ENCODE measurements at places on chromosomes 16 and 17.

GRCh38 chr16:62190426-62190825, 154.2 kb upstream of the CDH8 start:
- no peak for DNase-seq

- DNase-seq, result no peak
Measured at GRCh38 chr16:55443434-55444346, 35.3 kb upstream of the MMP2 start.

DNA sequence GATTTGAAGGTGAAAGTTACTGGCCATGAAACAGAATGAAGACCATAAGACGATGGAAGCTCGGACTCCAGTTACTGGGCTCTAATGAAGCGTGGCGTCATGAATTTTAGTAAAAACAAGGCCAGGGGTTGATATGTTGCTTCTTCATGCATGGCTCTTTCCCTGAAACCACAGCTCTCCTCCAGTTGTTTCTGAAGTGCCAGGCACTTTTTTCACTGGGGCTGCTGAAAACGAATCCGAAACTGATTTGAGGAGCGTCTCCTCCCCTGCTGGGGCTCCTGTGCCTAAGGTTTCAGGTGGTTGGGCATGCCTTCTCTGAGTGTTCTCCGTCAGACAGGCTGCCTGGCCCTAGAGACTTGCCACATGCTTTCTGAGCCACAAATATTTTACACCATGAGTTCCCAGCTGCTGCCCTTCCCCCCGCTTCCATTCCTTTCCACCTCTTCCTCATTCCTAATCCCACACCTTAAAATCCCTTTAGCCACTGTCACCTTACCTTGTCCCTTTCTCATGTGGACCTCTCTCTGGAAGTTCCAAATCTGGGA, 3.7 kb upstream of the MYL4 start:
- peak; percentile 60 for DNase-seq

GRCh38 chr17:9195961-9196670, 174.8 kb downstream of the NTN1 start:
- DNase-seq, result no peak

DNA sequence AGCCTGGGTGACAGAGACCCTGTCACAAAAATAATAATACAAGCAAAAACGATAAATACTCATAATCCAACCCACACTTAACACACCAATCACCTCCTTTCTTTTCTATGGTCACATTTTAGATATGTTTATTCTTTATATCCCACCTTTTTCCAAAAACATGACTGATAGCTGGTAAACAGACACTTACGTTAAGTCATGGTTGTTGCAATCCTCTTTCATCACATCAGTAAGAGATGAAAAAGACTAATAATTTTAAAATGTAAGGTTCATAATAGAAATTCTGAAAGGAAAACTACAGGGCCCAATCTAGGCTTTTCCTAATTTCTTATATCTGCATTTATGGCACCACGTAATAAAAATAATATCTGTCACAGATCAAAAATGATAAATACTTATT, 10.2 kb downstream of the SMURF2 start:
- DNase-seq, result no peak

DNA sequence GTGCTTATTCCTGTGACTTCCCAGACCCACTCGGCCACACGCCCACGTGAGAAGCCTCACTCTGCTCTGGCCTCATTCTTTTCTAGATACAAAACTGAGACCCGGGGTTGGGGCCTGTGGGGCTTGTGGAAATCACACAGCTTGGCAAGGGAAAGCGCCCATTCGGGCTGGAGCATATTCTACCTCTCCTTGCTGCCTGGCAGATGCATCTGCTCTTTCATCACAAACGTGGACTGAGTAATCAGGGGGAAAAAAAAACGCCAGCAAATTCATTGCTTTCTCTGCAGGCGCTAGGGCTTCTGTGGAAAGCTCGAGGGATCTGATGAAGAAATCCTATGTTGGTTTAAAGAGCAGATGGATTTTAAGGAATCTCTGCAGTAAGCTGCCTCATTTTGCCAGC, 44.4 kb downstream of the DNAH9 start:
- DNase-seq, result no peak

- no peak for DNase-seq
Measured at GRCh38 chr16:48217708-48218107, 26.4 kb upstream of the LONP2 start.

GRCh38 chr17:54971147-54971546, 2.6 kb downstream of the STXBP4 start:
- DNase-seq, result no peak

DNA sequence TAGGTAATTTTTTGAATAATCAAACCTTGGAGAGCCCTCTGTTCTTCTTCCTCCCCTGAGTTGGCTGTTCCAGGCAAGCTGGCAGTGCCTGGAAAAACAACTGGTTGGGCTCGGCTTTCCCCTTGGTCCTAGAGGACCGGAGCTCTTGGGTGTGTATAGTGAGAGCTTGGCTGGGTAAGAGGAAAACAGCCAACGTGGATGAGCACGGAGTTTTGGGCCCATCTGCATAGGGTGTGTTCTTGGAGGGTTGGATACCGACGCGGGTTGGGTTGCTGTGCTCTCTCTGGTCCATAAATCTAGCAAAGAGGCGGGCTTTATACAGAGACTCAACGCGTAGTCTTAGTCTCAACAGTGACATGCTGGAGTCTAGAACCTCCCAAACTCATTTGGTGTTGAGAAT, 23.2 kb downstream of the ITGB3 start:
- DNase-seq, result no peak

DNA sequence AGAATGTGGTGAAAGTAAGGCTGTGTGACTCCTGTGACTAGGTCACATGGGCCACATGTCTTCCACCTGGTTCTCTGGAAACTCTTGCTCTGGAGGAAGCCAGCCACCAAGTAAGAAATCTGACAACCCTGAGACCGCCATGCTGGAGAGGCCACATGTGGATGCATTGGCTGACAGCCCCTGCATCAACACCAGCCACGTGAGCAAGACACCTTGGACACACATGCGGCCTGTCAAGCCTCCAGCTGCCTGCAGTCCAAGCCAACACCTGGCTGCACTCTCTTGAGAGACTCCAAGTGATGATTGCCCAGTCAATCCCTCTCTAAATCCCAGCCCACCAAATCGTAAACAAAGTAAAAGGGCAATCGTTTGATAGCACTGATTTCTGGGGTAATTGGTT, 112.6 kb downstream of the FOXL1 start:
- DNase-seq, result no peak

DNA sequence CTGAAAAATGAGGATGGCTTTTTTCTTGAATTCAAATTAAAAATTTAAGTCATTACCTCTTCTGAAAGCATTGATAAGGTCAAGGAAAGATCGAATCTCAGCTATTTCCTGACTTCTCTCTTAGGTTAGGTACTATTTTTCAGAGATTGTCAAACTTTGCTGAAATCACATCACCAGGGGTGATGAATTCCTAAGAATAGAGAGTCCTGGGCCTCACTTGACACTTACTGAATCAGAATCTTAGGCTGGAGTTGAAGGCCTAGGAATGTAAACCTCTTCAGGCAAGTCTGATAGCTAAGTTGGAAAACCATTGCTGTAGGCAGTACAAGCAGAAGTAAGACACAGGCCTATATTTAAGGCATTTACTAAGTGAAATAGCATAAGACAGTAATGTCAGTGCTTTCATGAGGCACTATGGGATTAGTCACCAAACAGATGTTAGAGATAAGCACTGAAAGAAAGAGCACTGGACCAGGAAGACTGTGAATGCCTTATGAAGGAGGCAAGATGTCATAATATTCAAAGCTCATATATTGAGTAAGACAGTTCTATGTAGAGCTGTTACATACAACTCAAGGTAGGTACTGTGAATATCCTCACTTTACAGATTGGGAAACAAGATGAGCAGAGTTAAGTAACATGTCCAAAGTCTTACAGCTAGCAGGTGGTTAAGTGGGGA, 21.5 kb downstream of the DCAF7 start:
- DNase-seq, result no peak

GRCh38 chr17:67837965-67838364, 12.7 kb downstream of the BPTF start:
- no peak for DNase-seq

DNA sequence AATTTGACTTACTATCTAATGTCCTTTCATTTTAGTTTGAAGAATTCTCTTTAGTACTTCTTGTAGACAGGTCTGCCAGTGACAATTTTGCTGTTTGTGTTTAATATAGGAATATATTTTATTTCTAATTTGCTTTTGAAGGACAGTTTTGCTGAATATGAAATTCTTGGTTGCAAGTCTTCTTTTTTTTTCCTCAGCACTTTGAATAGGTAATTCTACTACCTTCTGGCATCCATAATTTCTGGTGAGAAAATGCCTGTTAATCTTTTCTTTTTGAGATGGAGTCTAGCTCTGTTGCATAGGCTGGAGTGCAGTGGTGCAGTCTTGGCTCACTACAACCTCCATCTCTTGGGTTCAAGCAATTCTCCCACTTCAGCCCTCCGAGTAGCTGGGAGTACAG, 25.2 kb upstream of the CCL22 start:
- DNase-seq, result no peak

- DNase-seq, result no peak
Measured at GRCh38 chr17:34757106-34757505, 177.7 kb downstream of the TMEM132E start.

GRCh38 chr17:29748400-29748799, 125.7 kb upstream of the CORO6 start:
- no peak for DNase-seq

- no peak for DNase-seq
Measured at GRCh38 chr16:50274326-50275097, 8.2 kb downstream of the ADCY7 start.

- DNase-seq, result no peak
Measured at GRCh38 chr16:4936991-4937781, at the start of gene PPL. Gene PPL (minus strand): TSS chr16:4937148. CDS start chr16:4937045, 103 bp downstream.

GRCh38 chr17:80030730-80031410, 4.8 kb downstream of the TBC1D16 start:
- DNase-seq, result no peak

DNA sequence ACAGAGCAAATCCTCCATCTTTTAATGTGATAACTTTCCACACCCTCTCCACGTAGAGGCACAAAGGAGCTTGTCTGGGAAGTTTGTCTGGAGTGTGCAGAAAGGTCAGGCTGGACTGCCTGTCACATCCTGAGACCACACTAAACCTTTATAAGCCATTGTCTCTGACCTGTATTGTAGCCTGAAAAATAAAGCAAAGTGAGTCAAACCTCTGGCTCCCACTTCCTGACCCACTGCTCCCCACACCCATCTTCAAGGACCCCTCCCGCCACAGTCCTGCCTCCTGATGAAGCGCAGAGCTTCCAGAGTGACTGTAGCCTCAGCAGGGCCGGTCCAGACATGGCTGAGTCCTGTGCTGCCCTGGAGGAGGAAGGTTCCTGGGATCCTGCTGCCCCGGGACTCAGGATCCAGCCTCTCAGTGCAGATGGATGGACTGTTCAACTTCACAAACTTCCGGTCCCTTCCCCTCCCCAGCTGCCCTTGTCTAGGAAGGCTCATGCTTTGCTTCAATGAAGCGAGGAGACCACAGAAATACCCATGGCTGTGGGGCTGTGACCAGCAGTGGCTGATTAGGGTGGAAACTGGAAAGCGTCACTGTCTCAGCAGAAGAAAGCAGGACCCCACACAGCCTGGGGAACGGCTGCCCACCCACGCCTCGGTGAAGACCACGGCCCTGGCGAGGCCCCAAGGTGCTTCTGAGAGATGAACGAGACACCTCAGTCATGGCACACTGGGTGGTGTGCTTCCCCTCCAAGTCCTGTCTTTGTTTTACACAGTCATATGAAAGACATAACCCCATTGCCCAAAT, 30.9 kb upstream of the CLEC18B start:
- DNase-seq, result no peak

DNA sequence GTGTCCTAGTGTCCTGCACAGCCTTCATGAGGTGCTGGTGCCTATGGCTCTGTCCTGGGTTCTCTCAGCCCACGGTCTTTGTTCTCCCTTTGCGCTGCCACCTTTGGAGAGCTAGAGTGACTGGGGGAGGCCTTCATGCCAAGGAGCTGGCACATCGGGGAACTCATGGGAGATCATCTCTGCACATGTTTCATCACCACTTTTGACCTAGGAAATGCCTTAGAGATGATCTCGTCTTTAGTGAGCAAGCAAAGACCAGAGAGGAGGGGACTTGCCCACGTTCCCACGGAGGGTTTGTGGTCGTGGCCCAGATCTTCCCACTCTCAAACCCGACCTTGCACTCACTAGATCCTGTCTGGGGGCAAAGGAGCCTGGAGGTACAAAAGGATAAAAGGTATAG, 23.5 kb downstream of the TBX4 start:
- no peak for DNase-seq

DNA sequence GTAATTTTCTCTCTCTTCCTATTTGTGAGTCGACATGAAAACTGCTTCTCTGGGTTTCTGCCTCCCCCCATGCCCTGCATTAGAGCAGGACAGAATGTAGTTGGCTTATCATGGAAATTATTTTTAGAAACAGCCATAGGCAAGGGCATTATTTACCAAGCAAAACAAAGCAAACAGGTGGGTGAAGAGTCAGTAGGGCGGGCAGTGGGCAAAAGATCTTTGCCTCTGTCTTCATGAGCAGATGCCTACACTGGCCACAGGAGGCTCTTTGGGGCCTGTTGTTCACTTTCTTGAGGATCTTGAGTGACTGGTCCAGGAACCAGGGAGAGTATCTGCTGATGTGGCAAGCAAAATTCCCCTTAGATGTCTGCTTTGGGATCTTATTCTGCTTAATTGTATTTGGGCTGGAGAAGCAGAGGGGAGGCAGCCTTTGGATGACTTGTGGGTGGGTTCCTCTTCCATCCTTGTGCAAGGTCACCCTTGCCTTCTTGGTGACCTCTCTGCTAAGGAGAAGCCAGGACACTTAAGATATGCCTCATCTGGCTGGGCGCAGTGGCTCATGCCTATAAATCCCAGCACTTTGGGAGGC, 42.5 kb upstream of the CLEC19A start:
- no peak for DNase-seq

DNA sequence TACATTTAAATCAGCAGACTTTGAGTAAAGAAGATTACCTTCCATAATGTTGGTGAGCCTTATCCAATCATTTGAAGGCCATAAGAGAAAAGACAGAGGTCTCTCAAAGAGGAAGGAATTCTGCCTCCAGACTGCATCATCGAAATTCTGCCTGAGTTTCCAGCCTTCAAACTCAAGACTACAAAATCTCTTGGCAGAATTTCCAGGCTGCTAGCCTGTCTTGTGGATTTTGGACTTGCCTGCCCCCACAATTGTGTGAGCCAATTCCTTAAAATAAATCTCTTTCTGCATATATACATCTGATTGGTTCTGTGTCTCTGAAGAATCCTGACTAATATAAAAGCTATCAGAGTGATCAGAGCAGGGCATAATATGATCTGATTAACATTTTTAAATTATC, 216.6 kb upstream of the CPHXL start:
- no peak for DNase-seq

- DNase-seq, result no peak
Measured at GRCh38 chr16:82134846-82135245, 35.2 kb downstream of the MPHOSPH6 start.
